Activated CD4-positive, alpha-beta T cell treated with anti-CD3 and anti-CD28 coated beads, Interleukin-2, amount 50 U/mL, for 24 hours (primary cell): ENCODE measurements at places on chromosomes 5 and 9.

DNA sequence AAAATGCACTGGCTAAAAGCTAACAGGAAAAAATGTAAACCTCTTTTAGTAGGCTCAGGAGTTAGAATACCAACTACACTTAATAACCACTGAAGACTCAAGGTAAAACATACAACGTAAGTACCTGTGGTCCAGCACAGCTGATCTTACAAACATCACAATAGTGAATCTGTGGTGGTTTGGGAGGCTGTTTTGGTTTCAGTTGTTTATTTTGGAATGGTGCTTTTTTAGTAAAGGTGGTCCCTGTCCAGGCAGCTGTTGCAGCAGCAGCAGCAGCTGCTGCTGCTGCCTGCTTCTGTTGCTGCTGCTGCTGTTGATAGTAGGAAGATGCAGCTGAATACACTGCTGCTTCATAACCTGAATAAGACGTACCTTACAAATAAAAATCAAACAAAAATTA, 37.9 kb downstream of the ZFR start:
- no peak for DNase-seq

- no peak for DNase-seq
These were observed 17.0 kb upstream of the AUH start for GRCh38 chr9:91378695-91379127.

DNA sequence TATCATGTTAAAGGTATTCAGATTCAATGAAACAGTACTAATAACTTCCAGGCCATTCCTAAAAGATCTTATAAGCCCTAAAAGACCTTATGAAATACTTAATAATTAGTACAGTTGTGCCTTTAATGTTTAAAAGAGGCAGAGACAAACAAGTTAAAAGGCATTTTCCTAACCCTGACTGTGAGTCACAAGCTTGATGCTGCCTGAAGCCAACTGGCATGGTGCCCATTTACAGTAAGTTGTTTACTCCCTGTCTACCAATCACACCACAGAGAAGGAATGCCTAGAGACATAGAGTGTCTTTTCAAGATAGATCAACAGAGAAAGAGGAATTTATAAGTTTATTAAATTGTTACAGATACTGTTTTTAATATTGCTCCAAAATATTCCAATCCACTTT, 47.8 kb downstream of the NR3C1 start:
- DNase-seq = peak; percentile 30

DNA sequence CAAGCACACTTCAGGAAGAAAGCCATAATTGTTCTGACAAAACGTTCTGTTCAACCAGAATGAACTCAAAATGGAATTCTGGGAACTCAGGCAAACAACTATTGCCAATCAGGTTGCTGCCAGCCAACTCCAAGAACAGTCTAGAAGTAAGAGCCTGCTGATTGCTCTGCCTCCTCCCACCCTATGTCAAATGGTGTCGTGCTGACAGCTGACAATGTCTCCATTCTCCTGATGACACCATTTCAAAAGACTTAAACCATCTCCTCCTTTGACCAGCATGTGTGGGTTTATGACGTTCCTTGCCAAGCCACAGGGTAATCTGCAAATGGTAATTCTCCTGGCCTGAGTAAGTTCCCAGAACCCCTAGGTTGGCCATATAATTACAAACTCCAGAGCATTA, 21.9 kb upstream of the PLIN2 start:
- no peak for DNase-seq

DNA sequence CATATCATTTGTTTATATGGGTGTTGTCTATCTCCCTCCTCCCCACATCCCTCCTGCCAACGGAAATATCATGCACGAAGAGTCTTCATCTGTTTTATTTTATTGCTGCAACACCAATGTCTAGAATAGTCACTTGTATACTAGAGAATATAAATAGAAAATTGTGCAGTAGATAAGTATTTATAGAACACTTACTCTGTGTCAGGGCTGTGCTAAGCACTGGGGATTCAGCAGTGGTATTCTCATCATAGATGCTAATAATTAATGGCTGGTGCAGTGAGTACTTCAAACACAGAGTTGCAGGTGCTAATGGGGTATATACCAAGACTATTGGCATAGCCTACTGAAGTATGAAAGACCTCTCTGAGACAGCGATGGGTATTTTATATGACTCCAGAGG, 353.5 kb upstream of the CDH6 start:
- DNase-seq = no peak

GRCh38 chr5:115297031-115297430, 577 bp upstream of the CCDC112 start:
- no peak for DNase-seq

DNA sequence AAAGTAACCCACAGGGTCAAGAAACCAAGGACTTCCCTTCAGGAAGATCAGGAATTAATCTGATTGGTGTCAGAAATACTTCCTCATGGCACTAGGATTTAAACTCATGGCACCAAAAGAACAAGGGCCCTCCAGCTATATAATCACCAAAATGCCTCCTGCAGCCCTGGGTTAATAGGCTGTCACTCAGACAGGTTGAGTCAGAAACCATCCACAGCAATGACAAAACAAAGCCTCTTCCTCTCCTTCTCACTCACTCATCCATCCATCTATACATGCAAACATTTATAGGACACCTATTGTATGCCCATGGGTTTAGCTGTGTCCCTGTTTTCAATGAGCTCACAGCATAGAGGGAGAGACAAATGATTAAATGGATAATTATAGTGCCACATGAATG, 62.5 kb upstream of the SPOCK1 start:
- no peak for DNase-seq

- DNase-seq = no peak
These were observed 94.2 kb downstream of the WNK2 start for GRCh38 chr9:93278144-93278543.

GRCh38 chr5:96322865-96323264, 110.2 kb downstream of the PCSK1 start:
- DNase-seq = no peak

- DNase-seq = no peak
These were observed 661.5 kb upstream of the NUDT12 start for GRCh38 chr5:104223885-104224773.

- DNase-seq = no peak
These were observed 12.8 kb downstream of the CCDC127 start for GRCh38 chr5:204966-205670.

DNA sequence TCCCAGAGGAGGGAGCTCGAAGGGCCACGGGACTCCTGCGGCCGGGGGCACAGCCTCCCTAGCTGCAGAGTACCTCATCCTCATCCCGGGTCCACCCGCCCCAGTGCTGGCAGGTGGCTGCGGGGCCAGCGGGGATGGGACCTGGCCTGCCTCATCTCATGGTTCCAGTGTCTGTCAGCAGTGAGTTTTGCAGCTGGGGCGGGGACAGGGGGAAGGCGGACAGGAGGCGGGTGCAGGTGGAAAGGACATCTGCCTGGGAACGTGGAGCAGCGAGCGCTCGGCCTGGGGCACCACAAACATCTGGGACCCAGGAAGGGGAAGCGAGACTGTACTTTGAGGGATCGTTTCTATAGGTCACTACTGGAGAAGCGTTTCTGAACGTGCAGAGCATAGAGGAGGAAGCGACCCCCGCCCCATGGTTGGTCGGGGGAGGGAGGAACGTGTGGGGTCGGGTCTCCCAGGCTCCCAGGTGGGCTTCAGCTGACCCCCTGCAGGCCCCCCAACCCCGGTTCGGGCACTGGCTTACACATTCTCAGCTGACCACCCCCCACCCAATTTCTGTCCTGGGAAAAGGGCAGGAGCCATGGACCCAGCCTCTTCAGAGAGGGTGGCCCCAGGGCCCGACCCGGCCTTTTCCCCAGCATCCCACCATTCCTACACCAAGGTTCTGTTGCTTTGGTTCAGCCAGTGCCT, 56.5 kb upstream of the NOTCH1 start:
- DNase-seq = no peak

DNA sequence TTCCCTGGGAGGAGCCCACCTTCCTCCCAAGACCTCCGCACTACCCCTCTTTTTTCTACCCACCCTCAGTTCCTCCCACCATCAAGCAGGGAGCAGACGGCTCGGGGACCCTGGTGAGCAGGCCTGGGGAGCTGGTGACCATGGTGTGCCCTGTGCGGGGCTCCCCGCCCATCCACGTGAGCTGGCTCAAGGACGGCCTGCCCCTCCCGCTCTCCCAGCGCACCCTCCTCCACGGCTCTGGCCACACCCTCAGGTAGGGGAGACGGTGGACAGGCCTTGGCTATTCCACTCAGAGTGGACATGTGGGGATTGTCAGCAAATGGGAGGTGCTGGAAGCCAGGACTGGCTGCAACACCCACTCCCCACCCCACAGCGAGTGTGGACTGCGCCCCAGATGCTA, 52.9 kb upstream of the ASS1 start:
- no peak for DNase-seq

DNA sequence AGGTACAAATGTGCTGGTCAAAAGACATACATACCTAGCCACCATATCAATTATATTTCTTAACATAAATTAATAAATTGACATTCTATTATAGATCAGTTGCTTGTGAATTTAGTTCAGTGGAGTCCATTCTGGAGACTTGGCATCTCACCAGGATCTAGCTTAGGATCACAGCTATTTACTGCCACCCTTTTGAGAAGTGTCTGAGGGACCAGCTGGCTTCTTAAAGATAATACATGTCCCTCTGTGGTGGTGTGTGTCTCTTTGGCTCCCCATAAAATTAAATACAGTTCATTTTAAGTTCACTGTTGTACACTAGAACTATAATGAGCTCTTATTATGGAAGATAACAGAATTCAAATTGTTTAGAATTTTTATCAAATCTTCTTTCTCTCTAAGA, 290.7 kb downstream of the PRELID2 start:
- no peak for DNase-seq

GRCh38 chr5:73274881-73275663, 102.1 kb downstream of the TMEM174 start:
- no peak for DNase-seq

DNA sequence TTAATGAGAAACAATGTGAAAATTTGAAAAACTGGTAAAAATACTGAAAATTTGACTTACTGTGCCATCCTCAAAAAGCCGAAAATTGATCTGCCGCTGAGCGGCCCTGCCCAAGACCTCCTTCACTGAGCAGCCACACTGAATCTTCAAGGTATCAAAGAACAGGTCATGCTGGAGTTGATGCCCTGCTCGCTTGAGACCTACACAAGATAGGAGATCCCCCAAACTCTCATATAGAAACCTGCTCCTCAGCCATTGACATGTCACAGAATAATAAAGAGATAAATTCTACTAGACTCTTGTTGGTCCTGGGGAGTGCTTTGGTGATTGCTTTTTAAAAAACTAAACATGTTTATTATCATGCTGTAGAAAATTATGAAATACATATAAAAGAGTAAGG, 52.7 kb downstream of the GLDC start:
- no peak for DNase-seq

- DNase-seq = no peak
These were observed 29.3 kb upstream of the CRB2 start for GRCh38 chr9:123326662-123327093.

DNA sequence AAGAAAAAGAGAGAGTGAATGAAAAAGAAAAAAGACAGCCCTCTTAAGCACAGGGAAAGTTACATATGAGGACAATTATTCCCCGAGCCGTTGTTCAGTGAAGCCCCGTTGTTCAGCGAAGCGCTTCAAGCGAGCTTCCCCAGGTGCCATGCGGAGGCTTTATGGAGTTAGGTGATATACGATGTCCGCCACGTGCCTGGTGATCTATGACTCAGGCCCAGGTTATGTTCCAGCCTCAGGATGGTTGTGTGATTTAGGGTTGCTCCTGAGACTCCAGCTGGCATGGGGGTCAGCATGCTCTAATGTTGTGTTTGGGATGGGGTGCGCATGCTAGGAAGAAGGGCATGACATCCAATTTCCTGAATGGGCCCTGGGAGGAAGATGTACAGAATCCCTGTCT, 365.6 kb downstream of the CDK5RAP2 start:
- DNase-seq = no peak
